ENCODE measurements at places on chromosomes 6 and 20. TPM values are rescaled to one million over a fixed set of nuclear protein-coding genes. Genes with fewer than 3 reads are reported as not detected.

Gene SMLR1
- total RNA-seq, result 15.6 TPM

Gene OOEP
- not detected for total RNA-seq

Gene PRDM13
- not detected for total RNA-seq

Gene SCAF8
- total RNA-seq, result 63.5 TPM

Gene BPIFB4
- total RNA-seq, result not detected

Measured in Peyer's patch (tissue), 4 donors.